ENCODE measurements at places on chromosomes 16 and 17.
A peak's percentile ranks its signal among the peaks of the same experiment; 100 is the strongest.

DNA sequence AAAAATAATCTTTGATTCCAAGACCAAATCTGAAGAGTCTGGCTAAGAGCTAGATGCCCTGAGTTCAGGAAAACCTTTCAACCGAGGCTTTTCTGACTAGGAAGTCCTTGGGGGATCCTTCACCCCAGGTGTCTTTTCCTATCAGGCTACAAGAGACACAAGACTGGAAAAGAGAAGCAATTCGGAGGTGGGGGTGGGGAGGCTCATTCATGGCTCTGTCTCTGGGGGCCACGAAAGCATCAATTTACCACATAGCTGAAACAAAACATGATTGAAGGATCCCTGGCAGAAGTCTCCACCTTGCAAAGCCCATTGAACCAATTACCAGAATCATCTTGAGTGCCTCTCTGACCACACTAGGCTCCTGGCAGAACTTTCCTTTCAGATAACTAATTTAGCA is 239.8 kb upstream of the SALL1 start:
- ATAC-seq, result no peak

- no peak for ATAC-seq
Observed at GRCh38 chr17:38706505-38707216, 1.6 kb downstream of the MLLT6 start.

DNA sequence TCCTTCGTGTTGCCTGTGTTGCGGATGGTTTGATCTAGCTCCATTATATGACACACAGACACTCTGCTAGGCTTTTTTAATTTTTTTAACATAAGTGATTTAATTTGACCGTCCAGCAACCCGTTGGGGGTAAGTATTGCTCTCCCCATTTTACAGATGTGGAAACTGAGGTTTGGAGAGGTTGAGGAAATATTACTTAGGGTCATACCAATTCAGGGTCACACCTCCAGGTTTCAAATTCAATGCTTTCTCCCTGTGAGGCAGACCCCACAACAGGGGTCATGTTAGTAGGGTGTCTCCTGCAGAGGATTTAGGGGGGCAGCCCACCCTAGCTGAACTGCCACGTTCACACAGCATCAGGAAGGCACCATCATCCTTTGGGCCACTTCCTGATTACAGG is 179.4 kb downstream of the COPRS start:
- ATAC-seq, result no peak

DNA sequence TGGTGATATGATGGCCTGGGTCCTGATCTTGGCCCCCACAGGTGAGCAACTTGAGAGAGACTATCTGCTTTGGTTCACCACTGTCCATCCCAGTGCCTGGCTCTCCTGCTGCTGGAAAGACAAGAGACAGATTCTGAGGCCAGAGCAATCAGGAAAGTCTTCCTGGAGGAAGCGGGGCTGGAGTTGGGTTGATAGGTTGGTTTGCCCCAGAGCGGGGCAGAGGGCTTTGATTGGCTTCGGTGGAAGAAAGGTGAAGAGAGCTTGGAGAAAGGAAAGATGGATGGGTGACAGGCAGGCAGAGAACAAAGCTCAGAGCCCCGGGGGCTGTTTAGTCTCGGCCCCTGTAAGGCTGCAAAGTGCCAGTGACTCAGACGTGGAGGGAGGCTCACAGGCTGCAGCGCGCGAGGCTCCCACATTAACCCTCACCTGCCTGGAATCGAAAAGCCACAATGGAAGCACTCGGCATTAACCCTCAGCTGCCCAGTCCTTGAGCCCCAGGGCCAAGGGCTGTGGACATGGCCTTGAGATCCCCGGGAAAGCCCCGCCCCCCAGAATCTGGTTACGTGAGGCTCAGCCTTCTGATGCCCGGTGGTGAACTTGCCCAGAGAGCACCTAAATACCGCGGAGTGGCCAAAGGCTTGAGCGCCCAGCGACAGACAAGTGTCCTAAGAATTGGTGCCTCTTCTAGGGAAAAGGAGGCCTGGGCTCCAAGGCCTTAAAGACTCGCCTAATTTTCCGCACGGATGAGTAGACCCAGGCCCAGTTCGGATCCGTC is 996 bp upstream of the CPNE2 start:
- ATAC-seq, result peak; percentile 66

DNA sequence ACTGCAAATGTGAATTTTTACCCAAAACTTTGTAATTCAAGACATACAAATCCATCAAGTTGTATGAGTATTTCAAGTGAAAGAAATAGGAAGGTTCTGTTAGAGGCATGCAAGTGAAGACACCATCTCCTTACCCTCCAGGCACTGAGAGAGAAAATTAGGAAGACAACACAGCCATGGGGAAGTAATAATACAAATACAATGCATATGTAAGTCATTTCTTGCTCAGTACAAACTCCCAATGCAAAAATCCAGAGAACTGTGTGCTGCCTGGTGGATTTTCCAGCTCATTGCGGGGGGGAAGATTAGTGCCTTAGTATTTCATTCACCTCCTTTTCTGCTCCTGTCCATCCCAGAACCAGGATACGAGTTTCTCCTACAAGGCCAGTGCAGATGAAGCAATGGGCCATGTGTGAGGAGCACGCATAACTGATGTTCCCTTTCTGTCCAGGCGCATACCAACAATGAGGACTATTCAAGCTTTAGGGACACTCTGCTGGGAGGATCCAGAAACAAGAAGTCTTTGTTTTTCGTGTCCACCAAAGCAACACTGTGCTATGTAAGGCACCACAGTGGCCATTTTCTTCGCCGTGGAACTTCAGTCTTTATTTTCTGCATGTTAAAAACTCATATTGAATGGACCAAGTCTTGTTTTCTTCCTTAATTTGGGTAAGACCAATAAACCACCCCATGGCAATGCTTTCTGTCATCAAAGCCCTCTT is 143.7 kb upstream of the RCVRN start:
- ATAC-seq, result no peak

DNA sequence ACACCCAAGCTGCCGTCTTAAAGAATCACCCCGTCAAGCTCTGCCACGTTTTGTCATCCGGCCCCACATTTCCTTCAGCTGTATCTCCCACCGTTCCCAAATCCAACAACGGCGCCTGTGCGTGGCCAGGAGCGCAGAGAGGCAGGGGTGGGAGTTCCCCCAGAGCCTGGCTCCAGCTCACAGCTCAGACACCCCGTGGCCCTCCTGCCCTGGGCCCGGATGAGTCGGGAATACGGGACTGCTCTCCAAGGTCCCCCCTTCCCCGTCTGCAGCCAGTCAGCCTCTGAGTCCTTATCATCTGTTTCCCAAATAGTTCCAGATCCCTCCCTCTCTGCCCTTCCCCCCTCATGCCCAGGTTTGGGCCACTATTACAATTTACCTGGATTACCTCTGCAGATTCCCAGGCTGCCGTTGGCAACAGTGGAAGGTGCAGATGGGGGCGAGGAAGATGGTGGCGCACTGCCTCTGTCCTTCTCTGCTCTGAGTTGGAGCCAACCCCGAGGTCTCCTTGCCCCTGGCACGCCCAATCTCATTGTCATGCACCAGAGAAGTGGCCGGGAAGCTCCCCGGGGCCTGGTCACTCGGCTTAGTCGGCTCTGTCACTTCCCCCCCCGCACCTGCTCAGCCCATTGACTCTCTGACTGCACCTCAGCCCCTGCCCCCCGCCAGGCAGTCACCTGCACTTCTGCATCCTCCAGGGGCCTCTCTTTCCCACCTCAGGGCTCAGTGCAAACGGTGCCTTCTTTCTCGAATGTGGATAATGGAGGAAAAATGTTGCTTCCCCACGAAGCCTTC is 18.3 kb upstream of the RPTOR start:
- ATAC-seq, result no peak

DNA sequence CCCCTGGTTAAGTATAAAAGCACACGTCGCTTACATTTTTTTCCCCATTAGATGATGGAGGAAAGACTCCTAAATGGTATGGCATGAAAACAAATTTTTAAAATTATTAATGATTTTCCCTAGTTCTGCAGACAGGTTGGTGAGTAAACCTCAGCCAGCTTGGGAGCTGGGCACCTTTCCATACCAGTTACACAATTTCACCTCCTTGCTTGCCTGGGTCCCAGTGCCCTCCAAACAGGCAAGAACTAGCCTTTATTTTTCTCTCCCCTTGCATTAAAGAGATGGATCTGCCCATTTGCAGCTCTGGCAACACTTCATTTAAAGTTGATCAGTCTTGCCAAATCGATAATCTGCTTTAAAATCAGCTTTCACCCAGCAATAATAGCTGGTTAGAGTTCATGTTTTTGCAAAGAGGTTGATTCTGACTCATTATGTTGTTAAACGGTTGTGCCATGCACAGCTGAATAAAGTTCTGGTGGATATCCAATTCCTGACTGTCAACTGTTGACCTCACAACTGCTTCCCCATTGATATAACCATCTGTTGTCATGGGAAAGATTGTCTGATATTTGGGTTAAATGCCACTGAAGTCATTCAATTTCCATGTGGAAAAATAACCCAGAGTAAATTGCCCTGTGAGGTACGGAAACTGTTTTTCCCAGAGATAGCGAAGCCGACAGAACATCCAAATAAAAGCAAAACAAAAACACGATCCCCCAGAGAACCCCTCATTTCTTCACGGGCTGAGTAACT is 1.3 kb downstream of the C17orf58 start:
- ATAC-seq, result peak; percentile 55

DNA sequence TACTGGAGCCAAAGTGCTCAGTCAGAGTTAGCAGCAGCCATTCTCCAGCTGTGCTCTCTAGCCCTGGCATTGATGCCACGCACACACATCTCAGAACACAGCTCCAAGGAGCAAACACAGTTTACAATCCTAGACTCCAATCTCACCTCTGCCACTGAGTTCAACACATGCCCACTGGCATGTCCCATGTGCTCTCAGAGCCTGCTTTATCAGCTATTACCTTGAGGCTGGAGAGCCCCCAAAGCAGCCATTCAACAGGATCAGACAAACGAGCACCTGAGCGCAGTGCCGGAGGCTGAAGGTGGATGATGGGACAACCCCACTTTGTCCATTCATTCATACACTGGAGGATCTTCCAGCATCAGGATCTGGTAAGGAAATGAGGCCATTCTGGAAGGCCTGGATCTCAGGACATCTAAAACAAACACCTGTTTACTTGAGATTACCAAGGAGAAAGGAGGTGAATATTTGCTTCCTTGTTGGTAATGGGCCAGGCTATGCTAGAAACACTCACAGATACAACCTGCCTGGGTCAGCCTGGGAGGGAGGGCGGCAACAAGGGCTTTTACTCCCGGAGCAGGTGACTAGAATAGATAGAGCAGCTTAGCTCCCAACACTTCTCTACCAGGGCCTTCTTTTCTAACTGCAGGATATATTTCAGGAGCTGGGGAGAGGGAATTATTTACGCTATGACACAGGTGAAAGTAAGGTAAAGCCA is 25.4 kb downstream of the RANBP10 start:
- ATAC-seq, result peak; percentile 26

- peak; percentile 96 for ATAC-seq
Observed at GRCh38 chr16:72172105-72173034, at the start of gene PMFBP1. Gene PMFBP1, minus strand, starts transcription at chr16:72172155. Its CDS starts 947 bp downstream, at chr16:72171208.

GRCh38 chr16:65657071-65657494 is 535.2 kb upstream of the CDH11 start:
- ATAC-seq, result no peak

DNA sequence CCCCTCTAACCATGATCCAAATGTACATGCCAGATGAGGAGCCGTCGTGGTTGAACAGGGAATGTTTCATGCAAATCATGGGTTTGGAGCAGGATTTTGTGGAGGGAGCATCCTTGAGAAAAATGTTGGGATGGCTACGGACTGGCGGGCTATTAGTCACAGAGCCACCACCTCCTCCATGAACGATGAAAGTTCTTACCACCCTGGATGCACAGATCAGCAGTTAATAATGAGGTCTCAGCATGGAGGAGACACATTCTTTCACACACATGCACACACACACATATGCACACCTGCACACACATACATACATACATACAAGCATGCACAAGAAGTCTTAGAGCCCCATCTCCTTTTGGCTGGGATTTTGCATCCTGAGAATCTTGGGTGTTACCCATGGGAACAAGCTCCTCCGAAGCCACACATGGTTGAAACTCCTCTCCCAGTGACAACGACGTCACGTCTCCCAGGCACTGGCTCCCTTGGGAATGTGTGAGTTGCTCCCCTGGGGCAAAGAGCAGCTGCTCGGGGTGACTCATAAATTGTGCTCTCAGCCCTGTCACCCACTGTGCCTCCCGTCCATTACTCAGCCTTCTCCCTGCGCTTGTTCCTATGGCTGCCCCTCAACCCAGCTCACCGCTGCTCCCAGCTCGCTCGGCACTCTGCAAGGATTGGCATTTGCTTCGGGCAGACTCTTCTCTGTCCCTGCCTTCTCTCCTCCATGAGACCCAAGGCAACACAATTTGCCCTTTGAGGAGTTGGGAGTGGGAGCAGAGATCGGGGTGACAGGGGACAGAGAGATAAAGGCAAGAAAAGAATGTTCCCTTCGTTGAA is 344.6 kb downstream of the SOX9 start:
- ATAC-seq, result peak; percentile 77

GRCh38 chr17:78038748-78039288 is 80.3 kb downstream of the TNRC6C start:
- peak; percentile 50 for ATAC-seq

DNA sequence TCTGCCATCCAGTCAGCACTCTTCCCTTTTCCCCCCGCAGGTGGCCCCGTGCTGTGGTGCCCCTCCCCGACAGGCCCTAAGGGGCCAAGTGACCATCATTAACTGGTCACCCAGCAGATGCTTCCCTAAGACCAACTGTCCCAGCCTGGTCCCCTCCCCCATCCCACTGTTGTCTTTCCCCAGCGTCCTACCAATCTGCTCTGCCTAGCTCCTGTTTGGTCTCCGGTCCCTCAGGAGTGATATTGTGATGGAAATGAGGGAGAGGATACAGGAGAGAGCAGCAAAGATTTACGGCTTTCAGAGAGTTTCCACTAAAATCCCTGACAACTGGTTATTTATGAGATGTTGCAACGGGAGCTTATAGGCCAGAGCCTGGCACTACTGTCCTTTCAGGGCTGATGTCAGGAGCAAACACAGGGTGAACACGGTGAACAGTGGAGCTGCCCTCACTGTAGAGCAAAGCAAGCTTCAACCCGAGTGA is 1.4 kb upstream of the TTLL6 start:
- no peak for ATAC-seq

DNA sequence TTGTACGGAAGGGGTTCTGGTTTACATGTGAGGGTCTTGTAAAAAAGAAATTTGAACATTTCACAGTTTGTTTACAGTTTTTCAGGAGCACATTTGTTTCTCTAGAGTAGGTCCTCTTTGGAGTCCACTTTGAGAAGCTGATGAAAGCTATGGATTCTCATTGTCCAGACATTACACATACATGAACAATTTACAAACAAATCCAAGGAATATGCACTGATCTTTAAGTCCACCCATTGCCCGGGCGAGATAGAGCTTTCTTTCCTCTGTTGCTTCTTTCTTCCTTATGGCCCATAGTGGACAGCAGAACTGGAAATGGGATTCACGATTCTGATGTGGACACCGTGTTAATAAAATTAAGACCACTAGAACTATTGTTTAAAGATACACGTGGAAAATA is 1.9 kb downstream of the DCAF7 start:
- ATAC-seq, result no peak

All from esophagus mucosa (tissue), 1 donor.